ENCODE measurements at places on chromosomes 7 and 10.

- DNase-seq = no peak
Observed at GRCh38 chr10:43383204-43383971, 12.0 kb downstream of the FXYD4 start.

DNA sequence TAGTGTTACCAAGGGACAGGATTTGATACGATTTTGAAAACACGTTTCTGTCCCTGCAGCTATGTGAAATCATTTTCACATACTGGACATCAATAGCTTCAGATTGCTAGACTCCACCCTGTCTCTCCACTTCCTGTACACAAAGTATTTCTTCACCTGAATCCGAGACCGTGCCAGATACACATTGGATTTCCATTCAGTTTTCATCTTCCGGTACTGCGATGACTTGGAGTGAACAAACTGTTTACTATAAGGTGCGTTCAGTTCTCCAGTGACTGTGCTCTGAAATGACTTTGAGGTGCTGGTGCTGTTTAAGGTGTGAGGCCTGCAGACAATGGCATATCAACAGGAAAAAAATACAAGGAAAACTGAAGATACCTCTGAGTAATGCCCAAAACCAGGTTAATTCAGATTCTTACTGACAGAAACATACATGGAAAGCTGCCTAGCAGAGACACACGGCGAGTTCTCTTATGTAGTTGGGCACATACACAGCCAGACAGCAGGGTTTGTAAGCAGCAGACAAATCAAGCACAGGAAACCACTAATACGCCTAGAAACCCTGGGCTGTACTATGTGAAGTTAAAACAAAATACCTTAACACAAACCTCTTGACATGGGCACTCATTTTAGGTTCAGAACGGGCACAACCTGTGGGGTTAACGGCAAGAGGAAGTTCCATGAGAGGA lies 119.2 kb downstream of the GALNT11 start:
- DNase-seq = no peak

- no peak for DNase-seq
Observed at GRCh38 chr7:26937306-26937705, 72.9 kb upstream of the SKAP2 start.

DNA sequence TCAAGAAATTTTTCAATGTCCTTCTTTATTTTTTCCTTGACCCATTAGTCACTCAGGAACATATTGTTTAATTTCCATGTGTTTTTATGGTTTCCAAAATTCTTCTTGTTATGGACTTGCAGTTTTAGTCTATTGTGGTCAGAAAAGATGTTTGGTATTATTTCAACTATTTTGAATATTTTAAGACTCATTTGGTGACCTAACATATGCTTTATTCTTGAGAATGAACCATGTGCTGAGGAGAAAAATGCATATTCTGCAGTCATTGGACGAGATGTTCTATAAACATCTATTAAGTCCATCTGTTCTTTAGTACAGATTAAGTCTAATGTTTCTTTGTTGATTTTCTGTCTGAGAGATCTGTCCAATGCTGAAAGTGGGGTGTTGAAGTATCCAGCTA lies 42.3 kb upstream of the MDFIC start:
- DNase-seq = peak; percentile 28

DNA sequence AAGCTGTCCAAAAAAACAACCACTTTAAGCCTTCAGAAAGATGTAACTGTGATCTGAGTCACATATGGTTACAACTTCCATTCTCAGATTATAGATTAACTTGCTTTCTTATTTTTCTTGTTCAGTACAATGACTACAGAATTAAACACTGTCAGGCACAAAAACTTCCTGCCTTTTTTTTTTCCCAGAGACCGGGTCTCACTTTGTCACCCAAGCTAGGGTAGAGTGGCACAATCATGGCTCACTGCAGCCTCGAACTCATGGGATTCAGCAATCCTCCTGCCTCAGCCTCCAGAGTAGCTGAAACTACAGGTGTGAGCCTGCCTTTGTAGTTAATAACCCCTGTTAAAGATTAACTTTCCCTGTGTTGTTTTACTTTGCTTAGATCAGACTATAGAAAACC lies 163.2 kb downstream of the AVL9 start:
- DNase-seq = no peak

GRCh38 chr7:90401989-90402388 lies 1.3 kb upstream of the CLDN12 start:
- DNase-seq = peak; percentile 18

GRCh38 chr7:27179503-27180430 lies 5.3 kb downstream of the HOXA11 start:
- DNase-seq = peak; percentile 96

DNA sequence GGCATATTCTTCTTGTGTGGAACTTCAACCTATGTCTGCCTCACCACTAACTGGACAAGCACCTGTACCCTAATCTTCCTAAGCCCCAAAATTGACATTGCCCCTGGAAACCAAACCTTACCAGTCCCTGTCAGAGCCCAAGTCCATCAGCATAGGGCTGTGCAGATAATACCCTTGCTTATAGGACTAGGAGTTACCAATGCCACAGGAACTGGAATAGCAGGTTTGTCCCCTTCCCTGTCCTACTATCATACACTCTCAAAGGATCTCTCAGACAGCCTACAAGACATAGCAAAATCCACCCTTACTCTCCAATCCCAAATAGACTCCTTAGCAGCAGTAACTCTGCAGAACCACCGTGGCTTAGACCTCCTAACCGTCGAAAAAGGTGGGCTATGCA lies 19.8 kb downstream of the ZNF107 start:
- DNase-seq = no peak

- DNase-seq = no peak
Observed at GRCh38 chr10:98533746-98534445, 87.2 kb upstream of the HPS1 start.

GRCh38 chr7:107069457-107069856 lies 25.0 kb downstream of the PRKAR2B start:
- no peak for DNase-seq

DNA sequence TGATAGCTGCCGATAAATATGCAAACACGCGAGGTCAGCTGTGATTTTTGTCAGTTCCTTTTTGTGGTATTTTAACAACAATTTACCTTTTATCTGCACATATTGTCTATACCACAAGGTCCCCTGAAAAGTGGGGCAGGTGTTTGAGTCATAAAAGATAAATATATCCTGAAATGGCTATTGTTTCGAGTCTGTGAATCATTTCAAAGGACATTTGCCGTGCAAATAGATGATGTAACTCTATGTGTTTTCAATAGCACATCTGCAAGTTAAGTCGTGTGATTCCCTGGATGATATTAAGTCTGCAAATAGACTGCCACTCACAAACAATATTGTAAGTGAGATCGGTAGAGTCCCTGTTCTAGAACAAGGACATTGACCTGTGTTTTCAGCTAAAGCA lies 193.0 kb upstream of the PITRM1 start:
- no peak for DNase-seq

GRCh38 chr7:134567368-134567767 lies 18.5 kb downstream of the AKR1B15 start:
- DNase-seq = no peak

GRCh38 chr10:10045765-10046028 lies 972.0 kb upstream of the CELF2 start:
- no peak for DNase-seq

GRCh38 chr10:105968666-105969065 lies 1195.8 kb downstream of the SORCS1 start:
- DNase-seq = no peak

DNA sequence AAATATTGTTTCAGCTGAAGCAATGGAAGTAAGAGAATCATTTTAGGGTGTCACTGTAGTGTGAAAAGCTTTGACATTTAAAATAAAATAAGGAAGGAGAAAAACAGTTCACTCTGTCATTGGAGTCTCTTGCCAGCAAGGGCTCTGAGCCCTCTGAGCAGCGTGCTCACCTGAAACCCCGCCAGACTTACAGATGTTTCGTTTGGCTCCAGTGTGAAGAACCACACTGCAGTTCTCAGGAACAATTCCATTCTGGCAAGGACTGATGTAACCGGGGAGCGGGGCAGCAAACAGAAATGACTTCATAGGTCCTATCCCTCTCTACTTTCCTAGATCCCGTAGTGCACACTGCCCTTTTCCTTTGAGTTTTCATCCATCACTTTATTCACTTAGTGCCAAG lies 164.3 kb downstream of the CELF2 start:
- no peak for DNase-seq

GRCh38 chr7:157593541-157593940 lies 256.7 kb downstream of the DNAJB6 start:
- no peak for DNase-seq

GRCh38 chr10:69662901-69663300 lies 32.9 kb downstream of the FAM241B start:
- no peak for DNase-seq

- DNase-seq = no peak
Observed at GRCh38 chr10:89734616-89735015, 33.2 kb downstream of the KIF20B start.

- peak; percentile 33 for DNase-seq
Observed at GRCh38 chr7:48094861-48095293, 5.8 kb downstream of the UPP1 start.

DNA sequence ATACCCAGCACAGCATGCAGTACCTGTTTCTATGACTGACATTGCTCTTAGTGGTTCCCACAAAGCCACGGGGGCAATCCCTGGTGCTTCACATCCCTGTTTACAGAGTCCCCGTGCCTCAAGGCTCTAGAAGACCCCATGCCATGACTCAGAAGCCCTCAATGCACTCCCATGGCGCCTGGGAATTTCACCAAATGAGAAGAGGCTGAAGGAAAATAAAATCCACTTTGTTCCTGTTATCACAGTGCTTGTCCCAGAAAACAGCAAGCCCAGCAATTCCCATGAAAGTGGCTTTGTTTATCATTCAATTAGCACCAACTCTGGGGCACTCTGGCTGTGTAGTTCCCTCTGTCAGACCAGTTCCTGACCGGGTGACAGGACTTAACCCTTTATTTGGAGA lies 268.3 kb downstream of the TNS3 start:
- DNase-seq = no peak

DNA sequence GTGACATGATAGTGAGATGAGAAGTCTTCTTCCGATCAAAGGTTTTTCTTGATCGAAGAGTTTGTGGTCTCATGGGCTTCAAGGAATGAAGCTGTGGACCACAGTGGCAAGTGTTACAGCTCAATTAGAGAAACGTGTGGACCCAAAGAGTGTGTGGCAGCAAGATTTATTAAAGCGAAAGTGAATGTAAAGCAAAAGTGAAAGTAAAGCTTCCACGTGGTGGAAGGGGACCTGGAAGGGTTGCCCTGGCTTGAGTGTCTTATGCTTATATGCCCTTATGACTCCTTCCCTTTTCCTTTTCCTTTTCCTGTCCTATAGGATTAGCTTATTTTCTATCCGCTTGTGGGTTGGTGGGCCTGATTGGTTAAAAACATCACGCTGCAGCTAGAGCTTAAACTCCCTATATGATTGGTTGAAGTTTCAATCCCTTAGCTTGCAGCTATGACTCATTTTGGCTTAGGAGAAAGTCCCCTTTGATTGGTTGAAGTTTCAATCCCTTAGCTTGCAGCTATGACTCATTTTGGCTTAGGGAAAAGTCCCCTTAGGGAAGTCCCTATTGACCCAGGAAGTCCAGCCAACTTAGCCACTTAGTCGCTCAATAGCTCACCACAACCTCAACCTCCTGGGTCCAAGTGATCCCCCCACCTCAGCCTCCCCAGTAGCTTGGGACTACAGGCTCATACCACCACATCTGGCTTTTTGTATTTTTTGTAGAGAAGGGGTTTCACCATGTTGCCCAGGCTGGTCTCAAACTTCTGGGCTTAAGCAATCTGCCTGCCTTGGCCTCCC lies 34.7 kb downstream of the MRPS24 start:
- peak; percentile 22 for DNase-seq
